Activated gamma-delta T cell (primary cell): ENCODE measurements at places on chromosomes 3 and 15.

- DNase-seq, result no peak
Observed at GRCh38 chr15:60511351-60512031, 32.5 kb upstream of the ICE2 start.

DNA sequence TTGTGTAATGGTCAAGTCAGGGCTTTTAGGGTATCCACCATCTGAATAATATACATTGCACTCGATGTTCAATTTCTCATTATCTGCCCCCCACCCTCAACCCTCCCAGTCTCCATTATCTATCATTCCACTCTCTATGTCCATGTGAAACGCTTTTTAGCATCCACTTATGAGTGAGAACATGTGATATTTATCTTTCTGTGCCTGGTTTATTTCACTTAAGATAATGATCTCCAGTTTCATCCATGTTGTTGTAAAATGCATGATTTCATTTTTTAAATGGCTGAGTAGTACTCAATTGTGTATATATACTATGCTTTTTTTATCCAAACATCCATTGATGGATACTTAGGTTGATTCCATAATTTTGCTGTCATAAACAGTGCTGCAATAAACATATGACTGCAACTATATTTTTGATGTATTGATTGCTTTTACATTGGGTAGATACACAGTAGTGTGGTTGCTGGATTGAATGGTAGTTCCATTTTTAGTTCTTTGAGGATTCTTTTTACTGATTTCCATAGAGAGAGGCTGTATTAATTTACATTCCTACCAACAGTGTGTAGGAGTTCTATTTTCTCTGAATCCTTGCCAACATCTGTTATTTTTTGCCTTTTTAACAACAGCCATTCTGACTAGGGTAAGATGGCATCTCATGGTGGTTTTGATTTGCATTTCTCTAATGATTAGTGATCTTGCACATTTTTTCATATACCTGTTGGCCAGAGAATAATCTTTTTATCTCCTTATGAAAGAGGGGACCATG is 332.9 kb upstream of the TGFBR2 start:
- no peak for DNase-seq

GRCh38 chr3:128285967-128286321 is 132.7 kb downstream of the EEFSEC start:
- DNase-seq, result no peak

DNA sequence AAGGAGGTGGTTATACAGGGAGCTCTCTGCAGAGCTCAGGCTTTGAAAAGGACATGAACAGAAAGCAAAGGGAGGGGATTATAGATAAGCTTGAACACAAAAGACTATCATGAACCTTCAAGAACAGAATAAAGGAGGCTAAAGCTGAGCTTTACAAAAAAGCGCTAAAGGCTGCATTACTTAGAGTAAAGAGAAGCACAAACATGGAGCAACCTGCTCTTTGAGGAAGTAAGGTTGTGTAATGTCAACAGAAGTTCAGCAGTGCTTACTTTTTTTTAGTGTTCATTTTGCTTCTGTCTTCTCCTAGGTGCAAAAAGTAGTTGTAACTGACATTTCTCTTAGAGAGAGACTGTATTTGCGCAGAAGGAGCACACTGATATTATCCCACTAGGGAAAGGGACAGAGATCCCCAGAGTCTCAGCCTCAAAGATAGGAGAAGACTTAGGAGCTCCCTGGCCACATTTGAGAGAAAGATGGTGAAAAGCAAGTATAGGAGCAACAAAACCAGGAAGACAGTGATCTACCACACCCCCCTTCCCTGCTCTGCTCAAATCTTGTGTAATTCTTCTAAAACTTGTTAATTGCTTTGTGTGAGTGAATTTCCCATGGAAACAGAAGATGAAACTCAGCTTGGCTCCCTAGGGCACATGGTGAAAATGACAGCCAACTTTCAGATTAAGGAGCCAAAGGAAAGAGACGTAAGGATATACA is 54.7 kb downstream of the QTRT2 start:
- DNase-seq, result no peak

DNA sequence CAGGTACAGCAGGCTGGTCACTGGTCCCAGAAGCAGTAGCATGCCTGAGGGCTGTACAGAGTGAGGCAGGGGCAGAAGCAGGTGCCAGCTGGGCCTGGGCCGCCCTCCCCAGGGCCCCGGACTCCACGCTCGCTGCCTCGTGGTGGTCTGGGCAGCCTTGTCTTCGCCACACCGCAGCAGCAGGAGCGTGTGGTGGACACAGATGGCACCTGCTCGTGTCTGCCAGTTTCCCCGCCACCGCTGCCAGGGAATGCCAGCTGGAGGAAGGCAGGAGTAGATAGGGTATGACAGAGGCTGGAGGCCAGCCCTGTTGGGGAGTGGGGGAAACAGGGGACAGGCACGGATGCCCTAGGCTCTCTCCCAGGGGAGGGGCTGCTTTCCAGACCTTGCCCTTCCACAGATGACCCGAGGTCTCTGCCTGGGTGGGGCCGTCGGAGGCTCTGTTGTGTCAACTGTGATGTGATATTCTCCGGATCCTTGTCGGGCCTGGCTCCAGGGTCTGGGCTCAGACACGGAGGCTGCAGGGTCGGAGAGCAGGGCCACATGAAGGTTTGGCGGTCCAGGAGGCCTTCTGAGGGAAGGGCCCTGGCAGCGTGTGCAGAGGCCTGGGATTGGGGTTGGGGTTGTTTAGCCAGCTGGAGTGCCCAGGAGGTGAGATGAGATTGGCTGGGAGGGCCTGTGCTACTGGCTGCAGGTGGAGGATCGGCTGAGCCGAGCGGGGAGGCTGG is 33.6 kb downstream of the GOLGA6L10 start:
- no peak for DNase-seq

GRCh38 chr3:23796518-23796917 is 9.2 kb upstream of the UBE2E1 start:
- DNase-seq, result no peak

DNA sequence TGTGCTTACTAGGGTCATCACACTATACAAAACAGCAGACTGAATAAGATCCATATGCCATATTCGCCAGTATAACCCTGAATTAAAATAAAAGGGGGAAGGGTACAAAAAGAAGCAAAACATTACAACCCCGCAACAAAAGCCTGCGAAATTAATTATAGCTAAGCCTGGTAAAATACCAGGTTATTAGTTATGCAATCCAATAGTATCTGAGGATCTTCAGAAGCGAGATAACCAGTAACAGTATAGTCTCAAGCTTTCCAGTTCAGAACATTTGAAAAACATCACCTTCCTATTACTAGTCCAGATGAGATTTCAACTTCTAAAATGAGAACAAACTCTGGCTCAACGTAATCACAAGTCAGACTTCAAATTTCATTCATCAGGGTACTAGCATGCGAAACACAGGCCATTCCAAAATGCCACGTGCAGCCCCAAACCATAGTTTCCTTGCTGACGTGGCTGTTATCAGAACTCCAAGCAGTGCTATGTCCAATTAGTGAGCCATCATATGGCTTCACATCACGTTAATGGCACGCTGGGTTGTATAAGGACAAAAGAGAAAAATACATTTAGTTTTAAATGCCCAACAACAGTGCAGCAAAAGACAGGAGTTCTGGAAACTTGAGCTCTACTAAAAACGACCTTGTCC is 1.1 kb downstream of the SSR3 start:
- DNase-seq, result no peak

GRCh38 chr3:18357747-18358146 is 67.4 kb downstream of the SATB1 start:
- no peak for DNase-seq

DNA sequence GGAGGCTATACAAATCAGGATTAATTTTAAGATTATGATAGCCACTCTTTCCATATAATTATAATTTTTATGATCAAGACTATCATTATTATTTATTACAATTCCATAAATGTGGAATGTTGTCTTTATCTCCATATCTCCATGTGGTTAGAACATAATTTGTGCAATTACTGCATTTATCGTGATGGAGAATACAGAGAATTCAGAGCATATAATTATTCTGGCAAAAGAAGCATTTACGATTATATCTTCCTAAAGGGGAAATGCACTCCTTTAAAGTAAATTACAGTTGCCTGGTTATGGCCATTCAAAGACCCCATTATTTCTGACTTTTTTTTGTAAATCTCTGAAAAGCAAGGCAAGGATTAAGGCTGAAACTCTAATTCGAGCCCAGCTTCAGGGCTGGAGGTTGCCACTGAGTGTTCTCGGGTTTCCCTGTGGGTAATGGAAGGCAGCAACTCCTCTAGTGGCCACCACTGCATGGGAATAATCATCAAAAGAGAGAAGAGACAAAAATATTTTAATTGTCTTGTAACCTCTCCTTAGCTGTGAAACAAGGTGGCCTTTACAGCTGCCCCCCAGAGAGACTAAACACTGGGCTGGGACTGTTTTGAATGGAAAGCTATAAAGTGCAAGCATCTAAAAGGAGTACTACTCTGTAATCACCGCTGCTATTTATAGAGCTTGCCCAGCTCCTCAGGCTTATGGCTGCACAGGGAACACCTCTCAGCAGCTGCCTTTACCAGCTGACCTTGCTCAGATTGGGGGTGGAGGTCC is 59.8 kb upstream of the PRTG start:
- DNase-seq, result no peak

GRCh38 chr3:182133752-182134151 is 422.0 kb downstream of the SOX2 start:
- DNase-seq, result no peak

GRCh38 chr3:28912120-28912885 is 368.6 kb upstream of the RBMS3 start:
- no peak for DNase-seq

DNA sequence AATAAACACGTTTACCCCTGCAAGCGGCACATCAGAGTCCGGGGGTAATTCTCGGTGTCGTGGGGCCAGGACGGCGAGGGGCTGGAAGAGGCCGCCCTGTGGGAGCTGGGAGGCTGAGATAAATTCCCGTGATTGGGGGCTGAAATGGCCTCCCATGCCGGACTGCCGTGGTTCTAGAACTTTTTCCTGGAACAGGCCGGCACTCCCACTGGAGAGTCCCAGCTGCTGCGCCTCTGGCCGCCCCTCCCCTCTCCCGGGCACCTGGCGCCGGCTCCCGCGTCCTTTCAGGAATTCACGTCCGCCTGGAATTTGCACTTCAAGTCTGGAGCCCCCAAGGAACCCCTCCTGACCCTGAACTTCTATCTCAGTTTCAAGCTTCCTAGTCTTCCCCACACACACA is 10.8 kb upstream of the LRRC2 start:
- no peak for DNase-seq

DNA sequence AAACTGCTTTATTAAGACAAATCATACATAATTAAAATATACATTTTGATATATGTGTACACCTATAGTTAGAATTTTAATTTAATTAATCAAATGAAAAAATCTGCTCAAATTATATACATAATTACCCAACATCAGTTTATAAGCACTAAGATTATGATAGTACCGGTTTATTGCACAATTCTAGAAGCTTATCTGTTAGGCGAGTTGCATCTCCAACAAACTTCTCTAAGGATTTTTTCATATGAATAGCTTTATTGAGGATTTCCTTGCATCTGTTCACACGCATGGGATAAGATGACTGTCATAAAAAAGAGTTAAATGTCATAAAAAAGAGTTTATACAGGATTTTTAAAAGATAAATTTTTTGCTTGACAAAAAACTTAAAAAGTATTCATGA is 19.9 kb upstream of the XRN1 start:
- DNase-seq, result no peak

DNA sequence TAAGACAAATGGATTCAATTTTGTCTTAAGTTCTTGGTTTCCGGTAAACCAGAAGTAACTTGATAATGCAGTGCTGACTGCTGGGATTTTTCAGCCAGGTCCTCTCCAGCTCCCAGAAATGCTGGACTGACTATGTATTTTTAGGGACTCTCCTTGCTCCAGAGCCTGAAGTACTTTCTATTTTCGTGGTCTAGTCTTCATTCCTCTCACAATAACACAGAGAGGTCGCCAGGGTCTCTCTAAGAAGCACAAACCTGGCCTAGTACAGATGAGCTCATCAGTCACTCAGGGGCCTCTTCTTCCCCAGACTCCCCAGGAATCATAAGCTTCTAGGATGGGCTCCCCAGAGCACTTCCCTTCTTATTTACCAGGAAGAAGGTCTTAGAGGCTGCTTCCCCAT is 85.8 kb downstream of the FAM174B start:
- DNase-seq, result no peak

- no peak for DNase-seq
Observed at GRCh38 chr15:68309024-68309423, 31.5 kb downstream of the FEM1B start.

- no peak for DNase-seq
Observed at GRCh38 chr3:52880047-52880446, 17.3 kb downstream of the STIMATE start.

- no peak for DNase-seq
Observed at GRCh38 chr3:52319921-52320595, 3.9 kb downstream of the DNAH1 start.

DNA sequence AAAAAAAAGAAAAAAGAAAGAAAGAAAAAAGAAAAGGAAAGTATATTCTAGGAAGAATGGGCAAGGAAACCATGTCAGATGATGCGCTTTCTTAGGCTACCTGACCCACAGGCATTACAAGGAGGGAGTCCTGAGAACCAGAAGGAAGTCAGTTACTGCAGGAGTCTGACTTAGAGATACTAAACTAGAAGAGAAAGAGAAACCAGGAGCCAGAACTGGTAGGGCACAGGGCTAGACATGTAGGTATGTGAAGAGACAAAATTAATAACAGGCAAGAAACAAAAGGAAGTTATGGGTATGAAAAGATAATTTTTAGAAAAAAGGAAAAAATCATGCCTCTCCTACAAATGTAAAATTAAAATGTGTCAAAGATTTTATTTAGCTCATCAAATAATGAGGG is 63.3 kb upstream of the LRRN1 start:
- DNase-seq, result no peak

GRCh38 chr3:16865335-16865734 is 19.4 kb upstream of the PLCL2 start:
- no peak for DNase-seq

- DNase-seq, result no peak
Observed at GRCh38 chr15:82111918-82112317, 66.1 kb upstream of the MEX3B start.

GRCh38 chr3:100009276-100010086 is 104.8 kb downstream of the FILIP1L start:
- DNase-seq, result no peak

GRCh38 chr3:124995460-124995994 is 60.3 kb downstream of the HEG1 start:
- no peak for DNase-seq

GRCh38 chr15:85693277-85693676 is 101.4 kb downstream of the KLHL25 start:
- DNase-seq, result no peak

- DNase-seq, result no peak
Observed at GRCh38 chr3:121482660-121483059, 63.1 kb downstream of the POLQ start.

- no peak for DNase-seq
Observed at GRCh38 chr3:36482256-36482655, 102.0 kb downstream of the STAC start.

GRCh38 chr3:155772801-155773200 is 27.9 kb upstream of the PLCH1 start:
- DNase-seq, result no peak

GRCh38 chr3:124441766-124442165 is 288.5 kb upstream of the UMPS start:
- no peak for DNase-seq

- no peak for DNase-seq
Observed at GRCh38 chr3:171157286-171157685, 130.8 kb upstream of the SLC2A2 start.

GRCh38 chr3:185822221-185823000 is 2.4 kb downstream of the IGF2BP2 start:
- DNase-seq, result no peak

- DNase-seq, result no peak
Observed at GRCh38 chr3:138196023-138196422, 8.9 kb downstream of the ARMC8 start.

- no peak for DNase-seq
Observed at GRCh38 chr3:178536211-178537079, at the start of gene KCNMB2. KCNMB2 (plus strand) TSS chr3:178536436.

GRCh38 chr15:101349047-101349951 is 54.3 kb upstream of the SNRPA1 start:
- DNase-seq, result no peak
